ENCODE measurements at places on chromosomes 6 and 20.

- no peak for DNase-seq
Observed at GRCh38 chr6:89963391-89963790, 69.1 kb downstream of the GJA10 start.

DNA sequence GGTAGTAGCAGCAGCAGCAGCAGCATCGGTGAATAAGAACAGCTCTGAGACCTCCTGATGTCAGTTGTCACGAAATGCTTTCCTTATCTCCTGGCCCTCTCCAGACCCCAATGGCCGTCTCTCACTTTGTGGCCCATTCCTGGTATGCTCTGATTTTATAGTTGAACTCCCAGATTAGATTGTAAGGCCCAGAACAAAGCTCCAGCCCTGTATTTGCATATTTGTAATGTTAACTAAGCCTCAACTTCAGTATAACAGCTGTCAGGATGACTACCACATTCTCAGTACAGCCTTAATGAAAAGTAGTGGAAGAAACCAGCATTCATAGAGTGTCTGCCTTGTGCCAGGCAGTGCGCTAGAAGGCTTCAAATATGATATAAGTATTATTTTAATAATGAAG is 180.9 kb downstream of the SASH1 start:
- DNase-seq, result no peak

- no peak for DNase-seq
Observed at GRCh38 chr6:67952948-67953347, 682.1 kb upstream of the ADGRB3 start.

GRCh38 chr6:2771079-2771478 is 5.9 kb downstream of the WRNIP1 start:
- no peak for DNase-seq

DNA sequence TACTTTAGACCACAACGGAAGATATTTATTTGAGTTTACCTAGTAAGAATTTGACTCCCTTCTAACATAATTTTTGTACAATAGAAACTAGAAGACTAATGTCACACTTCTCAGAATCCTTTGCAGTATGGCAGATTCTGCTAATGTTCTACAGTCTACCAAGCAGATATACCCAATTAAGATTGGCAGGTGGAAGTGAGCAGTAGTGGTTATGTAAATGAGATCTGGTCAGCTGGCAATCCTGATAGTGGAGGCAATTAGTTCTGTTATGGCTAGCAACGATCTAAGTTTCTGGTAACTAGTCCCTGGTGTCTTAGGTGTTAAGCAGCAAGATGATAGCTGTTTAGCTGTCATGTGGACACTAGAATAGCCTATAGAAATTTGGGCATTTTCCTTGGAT is 101.0 kb downstream of the CENPW start:
- no peak for DNase-seq

GRCh38 chr6:139751179-139751578 is 376.7 kb upstream of the CITED2 start:
- no peak for DNase-seq

DNA sequence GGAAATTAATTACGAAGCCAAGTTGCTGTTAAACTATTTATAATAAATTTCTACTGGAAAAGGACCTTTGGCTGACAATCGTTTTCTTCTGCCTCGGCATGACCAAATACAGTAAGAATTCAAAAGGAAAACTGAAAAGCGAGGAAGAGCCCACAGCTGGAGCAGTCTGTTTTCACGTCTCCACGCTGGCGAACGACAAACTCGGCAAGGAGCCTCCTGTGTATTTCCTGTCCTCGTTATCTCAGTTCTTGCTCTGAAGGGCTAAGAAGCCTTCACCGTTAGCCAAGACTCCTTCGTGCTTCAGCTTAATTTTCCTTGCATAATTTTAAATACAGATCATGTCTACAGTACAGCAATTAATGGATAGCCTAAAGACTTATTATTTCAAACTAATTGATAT is 214.3 kb upstream of the PLCB4 start:
- DNase-seq, result no peak

- no peak for DNase-seq
Observed at GRCh38 chr6:37503309-37503965, 3.7 kb upstream of the CCDC167 start.

GRCh38 chr6:137277971-137278637 is 58.9 kb upstream of the IFNGR1 start:
- peak; percentile 49 for DNase-seq

GRCh38 chr6:106973018-106973835 is 1.3 kb downstream of the CD24 start:
- DNase-seq, result peak; percentile 38

GRCh38 chr20:10653599-10654249 is 20.1 kb downstream of the JAG1 start:
- no peak for DNase-seq

GRCh38 chr6:163226181-163226835 is 188.2 kb upstream of the QKI start:
- DNase-seq, result no peak

DNA sequence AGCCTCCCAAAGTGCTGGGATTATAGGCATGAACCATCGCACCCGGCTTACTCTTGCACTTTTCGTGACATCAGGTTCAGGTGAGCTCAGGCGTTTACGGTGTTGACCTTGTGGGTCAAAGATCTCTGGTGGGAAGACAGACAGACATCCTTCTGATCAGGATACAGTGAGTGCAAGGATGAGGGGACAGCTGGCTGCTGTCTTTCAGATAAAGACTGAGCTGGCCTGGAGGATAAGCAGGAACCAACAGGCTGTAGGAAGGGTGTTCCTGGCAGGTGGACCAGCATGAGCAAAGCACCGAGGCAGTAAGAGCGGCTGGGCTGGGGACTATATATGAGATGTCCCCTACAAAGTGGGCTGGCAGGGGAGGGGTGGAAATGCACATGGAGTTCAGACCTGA is 11.1 kb upstream of the GTSF1L start:
- DNase-seq, result no peak

GRCh38 chr20:64183313-64183712 is 19.1 kb downstream of the MYT1 start:
- no peak for DNase-seq

GRCh38 chr6:87941556-87942358 is 105.9 kb upstream of the SPACA1 start:
- no peak for DNase-seq

DNA sequence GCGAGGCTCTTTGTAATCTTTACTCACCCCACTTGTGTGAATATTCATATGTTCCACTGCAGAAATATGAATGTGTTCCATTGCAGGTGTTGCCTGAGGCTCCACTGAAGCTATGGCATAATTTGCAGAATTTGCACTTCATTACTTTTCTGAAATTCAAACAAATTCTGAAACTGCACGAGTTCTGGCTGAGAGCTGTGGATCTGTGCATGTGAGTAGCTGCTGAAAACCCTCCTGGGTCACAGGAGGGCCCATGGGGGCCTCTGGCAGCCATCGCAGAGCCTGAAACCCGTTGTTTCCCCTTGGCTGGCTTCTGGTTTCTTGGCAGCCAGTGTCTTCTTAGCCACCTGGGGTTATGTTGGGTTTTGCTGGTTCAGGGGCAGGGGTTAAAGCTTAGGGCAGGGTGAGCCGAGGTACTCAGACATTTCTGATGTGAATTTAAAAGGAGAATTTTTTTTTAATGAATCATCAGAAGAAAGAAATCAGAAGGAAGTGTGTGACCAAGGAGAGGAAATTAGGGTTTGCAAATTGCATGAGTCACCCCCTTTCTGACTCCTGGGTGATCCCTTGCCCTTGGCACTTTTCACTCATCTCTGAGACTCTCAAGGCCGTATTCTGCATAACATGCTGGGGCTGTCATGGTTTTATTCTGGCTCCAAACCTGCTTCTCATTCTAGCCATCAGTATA is 40.6 kb downstream of the TOX2 start:
- DNase-seq, result peak; percentile 43

- DNase-seq, result no peak
Observed at GRCh38 chr6:168021581-168021980, 24.1 kb downstream of the KIF25 start.

DNA sequence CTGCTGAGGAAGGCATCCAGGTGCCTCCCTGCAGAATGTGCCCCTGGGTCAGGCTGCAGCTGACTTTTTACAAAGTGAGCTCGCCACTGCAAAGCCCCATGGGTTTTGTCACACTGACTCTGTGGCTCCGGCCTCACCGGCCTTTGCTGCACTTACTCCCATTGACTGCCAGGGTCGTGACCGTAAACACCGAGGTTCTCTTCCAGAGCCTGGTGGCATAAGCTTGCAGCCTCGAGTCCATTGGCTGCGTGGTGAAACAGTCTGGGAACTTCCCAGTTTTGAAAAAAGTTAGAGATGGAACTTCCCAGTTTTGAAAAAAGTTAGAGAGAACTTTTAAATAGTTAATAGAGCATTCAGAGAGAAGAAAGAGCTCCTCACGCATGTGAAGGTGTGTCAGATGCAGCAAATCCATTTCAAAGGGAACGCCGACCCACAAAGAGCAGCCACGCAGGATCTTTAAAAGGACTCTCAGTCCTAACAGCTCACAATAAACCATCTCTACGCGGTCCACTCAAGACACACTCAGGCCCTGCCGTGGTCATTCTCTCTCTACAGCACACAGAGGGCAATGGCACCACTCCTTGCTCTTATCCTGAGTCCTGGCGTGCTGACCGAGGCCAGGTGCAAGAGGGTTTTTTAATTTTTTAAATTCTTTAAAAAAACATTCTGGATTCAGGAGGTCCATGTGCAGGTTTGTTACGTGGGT is 12.8 kb downstream of the RAMACL start:
- no peak for DNase-seq

DNA sequence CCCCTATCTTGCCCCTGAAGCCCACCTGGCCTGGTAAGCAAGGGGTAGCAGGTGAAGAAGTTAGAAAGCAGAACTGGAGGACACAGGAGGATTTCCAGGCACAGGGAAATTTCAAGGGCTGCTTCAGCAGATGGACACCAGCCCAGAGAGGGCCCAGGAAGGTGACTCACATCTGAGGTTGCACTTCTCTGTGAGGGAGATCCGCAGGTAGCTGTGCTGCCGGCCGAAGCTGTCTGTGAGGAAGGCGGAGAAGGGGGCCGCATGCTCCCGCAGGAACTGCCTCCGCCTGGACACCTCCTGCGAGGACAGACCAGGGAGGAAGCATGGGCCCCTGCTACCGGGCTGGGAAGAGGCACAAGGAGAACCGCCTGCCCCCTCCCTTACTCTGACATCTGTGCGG is 7.1 kb downstream of the MOCS1 start:
- peak; percentile 74 for DNase-seq

GRCh38 chr6:18177286-18177965 is 22.2 kb downstream of the KDM1B start:
- DNase-seq, result no peak

GRCh38 chr20:53609491-53610445 is 16.1 kb upstream of the ZNF217 start:
- DNase-seq, result no peak

DNA sequence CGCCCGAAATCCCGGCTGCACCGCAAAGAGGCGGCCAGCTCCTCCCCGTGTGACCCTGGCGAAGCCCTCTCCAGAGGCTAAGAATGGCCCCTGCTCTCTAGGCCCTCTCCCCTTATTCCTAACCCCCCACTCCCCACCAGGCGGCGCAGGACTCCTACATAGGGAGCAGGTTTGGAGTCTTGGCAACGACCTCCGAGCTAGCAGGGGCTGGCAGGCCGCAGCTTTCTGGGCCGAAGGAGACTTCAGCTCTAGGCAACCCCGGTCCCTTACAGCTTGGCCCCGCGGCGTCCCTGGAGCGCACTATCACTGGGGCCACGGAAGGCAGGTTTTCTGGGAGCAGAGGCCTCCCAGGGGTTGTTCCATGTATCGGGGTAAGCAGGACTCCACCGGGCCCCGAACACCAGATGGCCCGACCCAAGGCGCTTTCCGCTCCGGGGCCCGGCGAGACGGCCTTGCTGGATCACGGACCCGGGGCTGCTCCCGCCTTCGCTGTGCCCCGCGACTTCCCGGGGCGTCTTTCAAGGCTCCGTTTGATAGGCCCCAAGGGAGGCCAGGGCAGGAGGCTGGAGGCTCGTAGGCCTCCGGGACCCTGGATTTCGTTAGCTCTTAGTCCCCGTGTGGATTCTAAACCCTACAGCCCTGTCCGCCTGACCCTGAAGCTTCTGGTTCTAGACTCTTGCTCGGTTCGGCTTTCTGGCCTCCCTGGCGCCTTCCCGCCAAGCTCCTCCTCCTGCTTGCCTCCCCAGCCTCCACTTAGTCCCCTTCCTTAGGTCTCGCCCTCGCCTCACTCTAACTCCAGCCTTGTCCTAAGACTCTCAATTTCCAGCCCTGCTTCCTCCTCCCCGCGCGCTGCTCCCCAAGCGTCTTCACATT is 1.9 kb downstream of the SLC32A1 start:
- DNase-seq, result peak; percentile 79

DNA sequence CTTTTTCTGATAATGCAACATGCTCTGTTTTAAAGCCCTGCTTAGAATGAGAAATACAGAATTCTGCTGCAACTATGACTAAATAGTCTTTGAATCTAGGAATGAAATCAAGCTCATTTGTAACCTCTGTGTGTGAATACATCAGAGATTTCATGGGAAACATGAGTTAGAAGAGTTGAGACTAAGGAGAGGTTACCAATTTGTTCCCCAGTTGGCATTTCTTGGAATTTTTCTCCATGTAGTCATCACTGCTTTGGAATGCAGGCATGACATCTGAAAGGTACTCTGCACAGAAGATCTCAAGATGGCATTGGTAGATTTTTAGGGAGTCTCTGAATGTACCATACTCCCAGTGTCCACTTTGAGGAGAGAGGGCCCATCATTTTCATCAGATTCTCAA is 237.2 kb downstream of the TFAP2A start:
- DNase-seq, result peak; percentile 33

- no peak for DNase-seq
Observed at GRCh38 chr6:142943711-142944123, 1.3 kb downstream of the HIVEP2 start.

GRCh38 chr20:33796263-33796906 is 14.8 kb upstream of the CHMP4B start:
- no peak for DNase-seq

DNA sequence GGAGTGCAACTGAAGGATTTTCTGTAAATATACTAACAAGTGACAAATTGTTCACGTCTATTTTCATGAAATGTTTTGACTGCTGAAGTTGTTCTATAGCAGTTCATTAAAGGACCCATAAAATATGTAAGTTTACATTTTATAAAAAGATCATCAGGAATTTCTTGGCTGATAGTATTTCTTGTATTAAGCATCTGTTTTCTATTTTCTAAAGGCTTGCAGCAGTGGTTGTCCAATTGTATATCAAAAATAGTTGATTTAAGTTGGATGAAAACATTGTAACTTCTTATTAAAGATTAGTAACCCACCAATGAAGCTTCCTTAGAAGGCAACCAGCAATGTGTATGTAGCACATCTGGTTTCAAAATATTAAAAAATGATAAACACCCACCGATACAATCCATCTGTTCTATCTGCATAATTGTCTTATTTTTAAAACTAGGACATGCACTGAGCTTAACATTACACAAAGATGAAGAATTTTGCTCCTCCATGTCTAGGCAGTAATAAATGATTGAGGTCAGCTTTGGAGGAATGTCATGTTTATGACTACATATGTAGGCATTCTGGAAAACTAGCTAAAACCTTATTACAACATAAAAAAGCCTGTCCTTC is 301.3 kb upstream of the TCF21 start:
- DNase-seq, result no peak

All from 8988T (cell line).